ENCODE measurements at places on chromosomes 6 and 20. TPM values are rescaled to one million over a fixed set of nuclear protein-coding genes. Genes with fewer than 3 reads are reported as not detected.

GRCh38 chr20:19348582-19348981 is 136.1 kb downstream of the SLC24A3 start:
- H3K36me3 ChIP-seq, result no peaks in the 10 kb centered on the region
- no peaks in the 10 kb centered on the region for H3K27me3 ChIP-seq
- no peak for DNase-seq
- H3K4me1 ChIP-seq, result no peaks in the 10 kb centered on the region
- no peak overlapping the region for H3K4me3 ChIP-seq
- H3K27ac ChIP-seq, result no peak overlapping the region

GRCh38 chr6:83193747-83194566 is 800 bp downstream of the RWDD2A start:
- peak overlapping the region; percentile 47 for H3K27ac ChIP-seq
- peaks cover 11% of the 10 kb centered on the region for H3K4me1 ChIP-seq
- H3K27me3 ChIP-seq, result no peaks in the 10 kb centered on the region
- peak overlapping the region; percentile 75 for H3K4me3 ChIP-seq

DNA sequence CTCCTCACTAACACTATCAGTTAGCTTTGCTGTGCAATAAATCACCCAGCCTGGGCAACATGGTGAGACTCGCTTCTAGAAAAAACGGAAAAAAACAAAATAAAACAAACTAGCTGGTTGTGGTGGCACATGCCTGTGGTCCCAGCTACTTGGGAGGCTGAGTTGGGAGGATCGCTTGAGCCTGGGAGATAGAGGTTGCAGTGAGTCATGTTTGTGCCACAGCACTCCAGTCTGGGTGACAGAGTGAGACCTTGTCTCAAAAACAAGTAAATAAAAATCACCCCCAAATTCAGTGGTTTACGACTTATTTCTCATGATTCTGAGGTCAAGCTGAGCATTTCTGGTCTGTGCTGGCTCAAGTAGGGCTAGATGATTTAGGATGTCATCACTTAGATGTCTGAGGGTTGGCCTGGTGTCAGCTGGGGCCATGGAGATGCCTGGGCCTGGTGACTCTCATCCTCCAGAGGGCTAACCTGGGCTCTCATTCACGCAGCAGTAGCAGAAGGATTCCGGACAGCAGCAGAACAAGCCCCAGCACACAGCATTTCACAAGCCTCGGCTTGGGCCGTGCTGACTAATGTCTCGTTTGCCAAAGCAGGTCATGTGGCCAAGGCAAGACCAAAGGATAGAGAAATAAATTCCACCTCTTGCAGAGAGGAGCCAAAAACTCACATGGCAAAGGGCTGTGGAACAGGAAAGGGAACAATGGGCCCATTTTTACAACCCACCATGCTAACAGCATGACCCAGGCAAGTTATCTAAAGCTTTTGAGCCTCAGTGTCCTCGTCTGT is 32.5 kb downstream of the MGME1 start:
- no peak overlapping the region for H3K27ac ChIP-seq
- no peak overlapping the region for H3K4me3 ChIP-seq
- no peak for DNase-seq
- no peaks in the 10 kb centered on the region for H3K4me1 ChIP-seq
- H3K27me3 ChIP-seq, result no peaks in the 10 kb centered on the region

Gene ANKS1A
- total RNA-seq, result 10.9 TPM

GRCh38 chr20:35269055-35269781 is 8.7 kb downstream of the MMP24OS start:
- DNase-seq, result peak; percentile 70
- no peak overlapping the region for H3K27ac ChIP-seq
- no peaks in the 10 kb centered on the region for H3K4me1 ChIP-seq
- H3K36me3 ChIP-seq, result peaks cover 43% of the 10 kb centered on the region
- H3K27me3 ChIP-seq, result no peaks in the 10 kb centered on the region
- H3K4me3 ChIP-seq, result no peak overlapping the region

- H3K27ac ChIP-seq, result no peak overlapping the region
- H3K4me3 ChIP-seq, result no peak overlapping the region
- H3K27me3 ChIP-seq, result no peaks in the 10 kb centered on the region
Measured at GRCh38 chr6:87654122-87654521, 47.9 kb downstream of the AKIRIN2 start.

DNA sequence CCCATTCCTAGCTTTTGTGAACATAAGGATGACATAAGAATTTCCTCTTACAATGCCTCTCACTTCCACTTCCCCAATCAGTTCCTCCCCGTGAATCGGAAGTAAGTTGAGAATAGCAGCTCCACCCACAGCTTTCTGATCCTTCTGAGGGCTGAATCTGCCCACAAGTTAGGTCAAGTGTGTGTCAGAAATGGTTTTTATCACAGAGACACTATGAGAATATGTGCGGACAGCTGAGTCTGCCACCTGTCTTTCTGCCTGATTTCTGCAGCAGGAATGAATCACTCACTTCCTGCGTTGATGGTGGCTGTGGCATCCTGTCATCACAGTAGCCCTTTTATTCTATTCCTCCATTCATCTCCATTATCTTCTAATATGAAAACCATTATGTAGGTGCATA is 70.2 kb downstream of the RIN2 start:
- H3K4me1 ChIP-seq, result peaks cover 18% of the 10 kb centered on the region
- no peaks in the 10 kb centered on the region for H3K27me3 ChIP-seq
- no peaks in the 10 kb centered on the region for H3K36me3 ChIP-seq
- no peak overlapping the region for H3K27ac ChIP-seq
- no peak overlapping the region for H3K4me3 ChIP-seq
- no peak for DNase-seq

Data from SJSA1 (cell line).